ENCODE measurements at places on chromosomes 5 and 9. TPM values are rescaled to one million over a fixed set of nuclear protein-coding genes. Genes with fewer than 3 reads are reported as not detected.

TAF11L13 gene
- total RNA-seq = not detected

SPATA31D3 gene
- not detected for total RNA-seq

ENHO gene
- under 0.01 TPM for total RNA-seq

NIPBL gene
- 34.2 TPM for total RNA-seq

CAMK4 gene
- total RNA-seq = 0.77 TPM

LHX6 gene
- total RNA-seq = not detected

MSX2 gene
- 1.3 TPM for total RNA-seq

NR5A1 gene
- not detected for total RNA-seq

IFNA2 gene
- total RNA-seq = not detected

SHLD3 gene
- total RNA-seq = 4.4 TPM

NR3C1 gene
- 101 TPM for total RNA-seq

PCDHGA2 gene
- total RNA-seq = 4.5 TPM

IFNK gene
- total RNA-seq = not detected

TMEM171 gene
- total RNA-seq = under 0.01 TPM

PIGO gene
- total RNA-seq = 7.4 TPM

Measured in fibroblast of lung (primary cell).